Peyer's patch (tissue), 4 donors: ENCODE measurements at places on chromosomes 16 and 17. TPM values are rescaled to one million over a fixed set of nuclear protein-coding genes. Genes with fewer than 3 reads are reported as not detected.

GRCh38 chr16:80319181-80319580 is 221.6 kb upstream of the DYNLRB2 start:
- no peak for DNase-seq
- no peak overlapping the region for H3K4me3 ChIP-seq
- H3K4me1 ChIP-seq, result no peaks in the 10 kb centered on the region
- H3K27ac ChIP-seq, result no peak overlapping the region

EPN2 gene
- 23.9 TPM for total RNA-seq

MCRIP1 gene
- total RNA-seq, result 47.9 TPM

DNA sequence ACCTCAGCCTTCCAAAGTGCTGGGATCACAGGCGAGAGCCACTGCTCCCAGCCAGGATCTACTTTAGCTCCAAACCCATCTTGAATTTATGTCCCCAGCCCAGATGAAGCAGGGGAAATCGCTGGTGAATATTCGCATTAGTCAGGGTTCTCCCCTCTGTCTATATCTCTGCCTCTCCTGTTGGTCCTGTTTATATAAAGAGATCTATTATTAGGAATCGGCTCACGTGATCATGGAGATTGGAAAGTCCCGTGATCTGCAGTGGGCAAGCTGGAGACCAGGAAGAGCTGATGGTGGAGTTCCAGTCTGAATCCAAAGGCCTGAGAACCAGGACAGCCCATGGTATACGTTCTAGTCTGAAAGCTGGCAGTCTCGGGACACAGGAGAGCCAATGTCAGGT is 382.8 kb downstream of the SEC14L1 start:
- H3K4me1 ChIP-seq, result no peaks in the 10 kb centered on the region
- no peak for DNase-seq
- H3K27me3 ChIP-seq, result no peaks in the 10 kb centered on the region
- H3K4me3 ChIP-seq, result no peak overlapping the region
- no peak overlapping the region for H3K27ac ChIP-seq
- no peaks in the 10 kb centered on the region for H3K36me3 ChIP-seq

PRSS8 gene
- total RNA-seq, result 490 TPM

GRCh38 chr17:49557312-49558024 is 18.2 kb upstream of the NXPH3 start:
- no peak overlapping the region for H3K27ac ChIP-seq
- no peaks in the 10 kb centered on the region for H3K36me3 ChIP-seq
- no peak for DNase-seq
- no peaks in the 10 kb centered on the region for H3K27me3 ChIP-seq
- no peak overlapping the region for H3K4me3 ChIP-seq

DNA sequence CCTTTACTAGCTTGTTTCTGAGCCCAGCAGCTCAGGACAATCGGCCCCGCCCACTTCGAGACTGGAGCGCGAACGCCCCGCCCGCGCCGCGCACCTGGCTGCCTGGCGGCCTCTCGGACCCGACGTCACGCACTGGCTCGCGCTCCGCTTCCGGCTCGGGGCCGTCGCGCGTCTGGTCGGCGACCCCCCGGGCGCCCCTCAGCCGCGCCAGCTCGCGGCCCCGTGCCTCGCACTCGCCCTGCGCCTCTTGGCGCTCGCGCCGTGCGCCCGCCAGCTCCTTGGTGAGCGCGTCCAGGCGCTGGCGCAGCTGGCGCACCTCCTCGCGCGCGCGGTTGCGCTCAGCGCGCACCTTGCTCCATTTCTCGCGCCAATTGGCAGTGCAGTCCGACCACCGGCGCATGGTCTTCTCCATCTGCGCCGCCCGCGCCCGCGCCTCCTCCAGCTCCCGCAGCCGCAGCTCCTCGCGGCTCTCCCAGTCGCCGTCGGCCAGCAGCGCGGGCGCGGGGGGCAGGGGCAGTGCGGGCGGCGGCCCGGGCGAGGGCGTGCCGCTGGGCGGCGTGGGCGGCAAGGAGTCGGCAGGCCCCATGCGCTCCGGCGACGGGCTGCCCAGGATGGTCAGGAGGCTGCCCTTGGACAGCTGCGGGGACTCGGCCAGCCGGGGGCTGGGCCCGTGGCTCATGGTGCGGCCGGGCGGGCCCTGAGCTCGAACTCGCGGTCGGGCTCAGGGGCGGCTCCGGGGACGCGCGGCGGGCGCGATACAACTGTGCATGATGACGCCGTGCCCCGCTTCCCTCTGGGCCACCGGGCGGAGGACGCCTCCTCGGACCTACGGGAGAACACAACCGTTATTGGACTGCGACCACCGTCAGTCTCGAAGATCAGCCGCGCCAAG is 7.6 kb downstream of the CCDC102A start:
- H3K4me1 ChIP-seq, result no peaks in the 10 kb centered on the region
- DNase-seq, result peak; percentile 89
- H3K27me3 ChIP-seq, result no peaks in the 10 kb centered on the region
- peak overlapping the region; percentile 2 for H3K27ac ChIP-seq
- H3K4me3 ChIP-seq, result peak overlapping the region; percentile 21

- no peak overlapping the region for H3K4me3 ChIP-seq
- H3K27me3 ChIP-seq, result no peaks in the 10 kb centered on the region
- H3K4me1 ChIP-seq, result peaks cover 6% of the 10 kb centered on the region
- DNase-seq, result no peak
- no peaks in the 10 kb centered on the region for H3K36me3 ChIP-seq
Observed at GRCh38 chr17:77382966-77383612, 242.3 kb downstream of the SEC14L1 start.

TMC5 gene
- 160 TPM for total RNA-seq

GRCh38 chr17:78418326-78419026 is 40.0 kb downstream of the PGS1 start:
- no peaks in the 10 kb centered on the region for H3K27me3 ChIP-seq
- H3K4me1 ChIP-seq, result no peaks in the 10 kb centered on the region
- DNase-seq, result no peak
- peaks cover 26% of the 10 kb centered on the region for H3K36me3 ChIP-seq

HID1 gene
- 148 TPM for total RNA-seq

DNA sequence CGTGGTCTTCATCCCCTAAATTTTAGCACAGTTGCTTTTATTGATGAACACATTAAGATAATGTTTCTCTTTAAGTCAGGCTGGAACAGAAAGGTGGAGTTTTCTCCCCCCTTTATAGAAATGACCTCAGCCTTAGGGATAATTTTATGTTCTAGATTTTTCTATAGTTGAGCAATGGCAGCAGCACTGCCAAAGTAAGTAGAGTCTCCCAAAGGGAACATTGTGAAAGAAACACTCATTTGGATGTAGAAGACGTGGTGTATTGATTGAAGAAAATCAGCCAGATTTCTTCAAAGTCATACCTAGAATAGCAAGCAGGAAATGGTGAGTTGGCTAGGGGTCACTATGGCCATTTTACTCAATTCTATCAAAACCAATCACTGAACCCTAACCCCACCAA is 122.5 kb downstream of the DNAH9 start:
- H3K36me3 ChIP-seq, result no peaks in the 10 kb centered on the region
- no peaks in the 10 kb centered on the region for H3K4me1 ChIP-seq
- DNase-seq, result no peak
- H3K4me3 ChIP-seq, result no peak overlapping the region
- no peak overlapping the region for H3K27ac ChIP-seq
- no peaks in the 10 kb centered on the region for H3K27me3 ChIP-seq

DNA sequence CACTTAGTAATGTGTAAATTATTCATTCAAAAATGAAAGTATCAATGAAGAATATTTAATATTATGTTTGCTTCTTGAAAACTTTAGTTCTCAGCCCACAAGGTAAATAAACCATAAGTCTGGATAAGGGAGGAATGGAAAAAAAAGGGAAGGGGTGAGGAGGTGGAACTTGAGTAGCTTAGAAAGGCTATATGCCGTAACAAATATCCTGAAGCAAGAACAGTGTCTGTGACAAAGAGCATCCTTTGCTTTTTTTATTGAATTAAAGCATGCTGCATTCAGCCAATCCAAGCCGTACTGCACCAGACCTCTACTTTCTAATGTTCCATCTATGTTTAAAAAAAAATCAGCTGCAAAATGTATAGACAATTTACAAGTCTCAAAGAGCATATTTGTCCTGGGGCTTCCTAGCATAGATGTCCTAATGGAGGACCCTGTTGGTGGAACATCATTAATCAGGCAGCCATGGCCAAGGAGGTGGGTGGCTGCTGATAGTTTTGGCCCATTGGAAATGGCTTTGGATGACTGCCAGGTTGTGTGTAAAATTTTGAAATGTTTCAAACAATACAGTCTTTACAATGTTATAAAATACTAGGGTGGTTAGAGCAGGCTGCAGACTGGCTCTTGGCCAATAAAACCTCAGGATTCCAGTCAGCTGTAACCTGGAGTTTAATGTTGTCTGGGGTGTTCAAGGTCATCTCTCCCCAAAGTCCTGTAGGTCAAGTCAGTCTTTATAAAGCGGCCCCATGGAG is 895.8 kb upstream of the SOX9 start:
- DNase-seq, result no peak
- no peaks in the 10 kb centered on the region for H3K36me3 ChIP-seq
- H3K4me3 ChIP-seq, result no peak overlapping the region
- no peaks in the 10 kb centered on the region for H3K27me3 ChIP-seq
- H3K4me1 ChIP-seq, result no peaks in the 10 kb centered on the region

- no peaks in the 10 kb centered on the region for H3K27me3 ChIP-seq
- no peak overlapping the region for H3K4me3 ChIP-seq
- no peaks in the 10 kb centered on the region for H3K4me1 ChIP-seq
- H3K36me3 ChIP-seq, result no peaks in the 10 kb centered on the region
Observed at GRCh38 chr17:63611354-63611753, 10.7 kb downstream of the TACO1 start.

- no peak overlapping the region for H3K4me3 ChIP-seq
- no peaks in the 10 kb centered on the region for H3K27me3 ChIP-seq
- no peak overlapping the region for H3K27ac ChIP-seq
Observed at GRCh38 chr17:41910701-41911391, 7.9 kb downstream of the ACLY start.

DNA sequence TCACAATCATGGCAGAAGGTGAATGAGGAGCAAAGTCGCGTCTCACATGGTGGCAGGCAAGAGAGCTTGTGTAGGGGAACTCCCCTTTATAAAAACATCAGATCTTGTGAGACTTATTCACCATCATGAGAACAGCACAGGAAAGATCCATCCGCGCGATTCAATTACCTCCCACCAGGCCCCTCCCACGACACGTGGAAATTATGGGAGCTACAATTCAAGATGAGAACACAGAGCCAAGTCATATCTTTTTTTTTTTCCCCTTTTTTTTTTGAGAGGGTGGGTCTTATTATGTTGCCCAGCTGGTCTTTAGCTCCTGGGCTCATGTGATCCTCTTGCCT is 60.0 kb downstream of the RPTOR start:
- no peak overlapping the region for H3K27ac ChIP-seq
- DNase-seq, result no peak
- H3K4me1 ChIP-seq, result peaks cover 3% of the 10 kb centered on the region
- H3K36me3 ChIP-seq, result no peaks in the 10 kb centered on the region
- no peaks in the 10 kb centered on the region for H3K27me3 ChIP-seq
- no peak overlapping the region for H3K4me3 ChIP-seq

CHST5 gene
- total RNA-seq, result 89.0 TPM

DNA sequence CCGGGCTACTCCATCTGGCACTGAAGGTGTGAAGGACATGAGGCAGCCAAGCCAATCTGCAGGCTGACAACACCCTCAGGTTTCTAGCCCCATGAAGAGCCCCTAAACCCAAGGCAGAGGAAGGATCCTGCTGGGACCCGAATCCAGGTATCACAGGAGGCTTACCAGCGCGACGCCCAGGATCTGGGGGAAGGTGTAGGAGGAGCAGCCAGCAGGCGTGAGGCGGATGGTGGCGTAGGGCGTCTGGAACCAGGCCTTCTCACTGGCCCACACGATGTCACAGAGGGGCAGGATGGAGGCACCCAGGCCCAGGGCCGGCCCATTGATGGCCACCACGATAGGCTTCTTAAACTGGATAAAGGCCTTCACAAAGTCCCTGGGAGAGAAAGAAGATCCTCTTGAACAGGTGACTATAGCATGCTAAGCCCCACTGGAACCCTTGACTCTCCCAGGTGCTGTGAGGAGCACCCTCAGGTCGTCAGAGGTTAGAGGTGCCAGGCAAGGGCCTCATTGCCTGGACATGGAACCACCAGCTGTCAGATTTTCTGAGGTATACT is 71.7 kb downstream of the DYNLRB2 start:
- no peaks in the 10 kb centered on the region for H3K27me3 ChIP-seq
- peaks cover 10% of the 10 kb centered on the region for H3K36me3 ChIP-seq
- H3K4me1 ChIP-seq, result no peaks in the 10 kb centered on the region
- H3K4me3 ChIP-seq, result no peak overlapping the region
- no peak for DNase-seq
- H3K27ac ChIP-seq, result no peak overlapping the region

GRCh38 chr17:81295676-81296381 is 722 bp upstream of the SLC38A10 start:
- H3K4me1 ChIP-seq, result no peaks in the 10 kb centered on the region
- H3K27ac ChIP-seq, result peak overlapping the region; percentile 96
- H3K36me3 ChIP-seq, result no peaks in the 10 kb centered on the region

TTLL6 gene
- 1.1 TPM for total RNA-seq

- H3K27me3 ChIP-seq, result no peaks in the 10 kb centered on the region
- no peaks in the 10 kb centered on the region for H3K36me3 ChIP-seq
- no peak overlapping the region for H3K27ac ChIP-seq
- DNase-seq, result no peak
- H3K4me3 ChIP-seq, result no peak overlapping the region
Observed at GRCh38 chr16:13770436-13770835, 149.5 kb upstream of the ERCC4 start.

- H3K4me3 ChIP-seq, result no peak overlapping the region
- H3K27ac ChIP-seq, result no peak overlapping the region
- no peaks in the 10 kb centered on the region for H3K36me3 ChIP-seq
- H3K4me1 ChIP-seq, result no peaks in the 10 kb centered on the region
- DNase-seq, result no peak
Observed at GRCh38 chr17:27593232-27593856, 37.6 kb upstream of the LGALS9 start.
